Suppressor macrophage (primary cell): ENCODE measurements at places on chromosomes 13 and 19.

DNA sequence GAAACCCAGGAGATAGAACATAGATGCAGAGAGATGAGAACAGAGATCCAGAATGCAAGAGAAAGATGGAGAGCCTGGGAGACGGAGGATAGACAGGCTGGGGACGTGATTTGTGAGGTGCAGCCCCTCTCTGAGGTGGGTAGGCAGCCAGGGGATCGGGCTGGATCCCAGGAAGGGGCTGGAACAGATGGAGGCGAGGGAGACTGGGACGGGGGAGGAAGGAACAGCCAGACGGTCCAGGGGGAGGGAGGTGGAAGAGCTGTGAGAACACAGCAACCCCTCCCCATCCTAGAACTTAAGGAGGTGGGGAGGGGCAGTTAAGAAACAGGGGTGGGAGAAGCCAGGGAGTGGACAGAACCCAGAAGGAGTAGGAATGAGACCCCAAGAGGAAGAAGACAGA lies 3.1 kb downstream of the SLC17A7 start:
- no peak for DNase-seq

DNA sequence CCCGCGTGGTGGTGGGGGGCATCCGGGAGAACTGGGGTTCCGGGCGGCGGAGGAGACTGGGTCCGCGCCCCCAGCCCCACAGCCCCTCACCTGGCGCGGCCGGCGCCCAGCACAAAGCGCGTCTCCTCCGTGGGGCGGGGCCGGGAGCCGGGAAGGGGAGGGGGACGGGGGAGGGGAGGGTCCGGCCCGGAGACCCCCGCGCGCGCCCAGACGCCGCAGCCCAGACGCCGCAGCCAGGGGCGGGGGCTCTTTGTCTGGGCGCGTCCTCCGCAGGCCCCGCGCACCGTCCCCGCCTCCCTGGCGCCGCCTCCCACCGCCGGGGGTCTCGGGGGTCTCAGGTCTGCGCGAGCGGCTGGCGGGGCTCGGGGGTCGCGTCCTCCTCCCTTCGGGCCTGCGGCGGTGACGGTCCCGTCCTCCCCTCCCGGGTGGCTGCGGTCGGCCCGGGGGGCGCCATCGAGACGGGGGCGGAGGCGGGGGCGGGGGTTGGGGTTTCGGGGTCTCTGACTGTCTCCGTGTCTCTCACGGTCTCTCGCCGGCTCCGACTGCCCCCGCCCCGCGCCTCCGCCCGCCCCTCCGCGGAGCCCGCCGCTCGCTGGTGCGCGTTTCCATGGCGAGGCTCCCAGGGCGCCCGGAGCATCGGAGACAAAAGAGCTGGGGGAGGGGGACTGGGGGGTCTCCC lies at the start of gene PLPPR3:
PLPPR3 (minus strand) TSS at position 131 of the 679 bp plus-strand sequence. CDS start 396 bp downstream, outside the sequence.
- no peak for DNase-seq

GRCh38 chr19:40264314-40265054 lies 20.7 kb downstream of the AKT2 start:
- DNase-seq = no peak

GRCh38 chr19:16167055-16167454 lies 6.3 kb downstream of the CIB3 start:
- no peak for DNase-seq

GRCh38 chr19:29873024-29873800 lies 61.4 kb downstream of the CCNE1 start:
- DNase-seq = peak; percentile 35

DNA sequence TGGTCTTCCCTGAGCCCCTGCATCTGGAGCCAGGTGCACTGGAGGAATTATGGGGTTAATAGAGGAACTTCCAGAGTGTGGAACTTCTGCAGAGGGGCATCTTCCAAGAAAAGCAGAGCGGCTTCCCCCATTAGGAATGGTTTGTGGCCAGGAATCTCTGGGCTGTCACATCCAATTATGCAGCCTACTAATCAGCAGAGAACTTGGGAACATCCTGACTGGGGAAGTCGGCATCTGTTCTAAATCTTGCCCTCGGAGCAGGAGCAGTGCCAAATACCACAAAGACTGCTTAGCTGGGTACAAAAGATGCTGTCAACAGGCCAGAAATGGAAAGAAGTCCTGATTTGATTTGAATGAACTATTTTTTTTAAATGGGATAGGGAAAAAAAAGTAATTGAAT lies 435.1 kb downstream of the ZNF536 start:
- DNase-seq = no peak

DNA sequence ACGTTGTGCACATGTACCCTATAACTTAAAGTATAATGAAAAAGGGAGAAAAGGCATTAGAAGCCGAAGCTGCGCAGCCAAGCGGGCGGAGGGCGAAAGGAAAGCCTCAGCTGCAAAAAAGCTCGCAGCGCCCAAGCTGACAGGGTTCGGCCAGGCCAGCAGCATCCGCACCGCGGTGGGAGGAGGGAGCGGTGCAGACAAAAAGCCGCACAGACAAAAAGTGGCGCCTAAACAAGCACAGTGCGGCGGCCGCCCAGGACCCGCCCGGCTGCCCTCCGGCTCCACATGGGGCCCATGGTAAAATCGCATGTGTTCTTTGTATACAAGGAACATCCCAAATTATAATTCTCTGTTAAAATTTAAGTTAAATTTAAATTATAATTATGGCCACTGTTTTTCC lies 42.4 kb downstream of the PSG3 start:
- DNase-seq = no peak

DNA sequence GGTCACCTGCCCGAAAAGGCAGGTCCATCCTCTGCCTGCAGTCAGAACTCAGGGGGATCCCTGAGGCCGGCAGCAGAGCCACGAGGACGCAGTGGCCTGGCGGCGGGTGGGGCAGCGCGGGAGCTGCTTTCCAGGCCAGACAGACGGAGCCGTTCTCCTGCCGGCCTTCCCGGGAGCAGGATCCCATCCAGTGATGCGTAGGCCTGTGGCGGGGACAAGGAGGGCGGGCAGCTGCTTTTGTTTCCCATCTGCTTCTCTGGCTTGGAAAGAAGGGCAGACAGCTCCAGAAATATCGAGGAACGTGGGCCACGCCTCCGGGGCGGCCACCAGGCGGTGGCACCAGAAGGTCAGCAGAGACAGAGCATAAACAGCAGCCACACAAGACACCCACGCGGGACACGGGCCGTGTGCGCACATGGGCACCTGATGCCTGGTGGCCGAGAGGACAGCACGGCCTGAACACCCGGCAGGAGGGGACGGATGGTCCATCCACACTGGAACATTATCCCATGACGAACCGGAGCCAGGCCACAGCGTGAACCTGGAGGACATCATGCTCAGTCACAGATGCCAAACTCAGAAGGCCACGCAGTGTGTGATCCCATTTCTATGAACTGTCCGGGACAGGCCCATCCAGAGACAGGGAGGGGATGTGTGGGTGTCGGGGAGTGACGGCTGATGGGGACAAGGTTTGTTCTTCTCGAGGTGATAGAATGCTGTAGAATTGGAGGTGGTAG lies 13.9 kb upstream of the MKNK2 start:
- no peak for DNase-seq

DNA sequence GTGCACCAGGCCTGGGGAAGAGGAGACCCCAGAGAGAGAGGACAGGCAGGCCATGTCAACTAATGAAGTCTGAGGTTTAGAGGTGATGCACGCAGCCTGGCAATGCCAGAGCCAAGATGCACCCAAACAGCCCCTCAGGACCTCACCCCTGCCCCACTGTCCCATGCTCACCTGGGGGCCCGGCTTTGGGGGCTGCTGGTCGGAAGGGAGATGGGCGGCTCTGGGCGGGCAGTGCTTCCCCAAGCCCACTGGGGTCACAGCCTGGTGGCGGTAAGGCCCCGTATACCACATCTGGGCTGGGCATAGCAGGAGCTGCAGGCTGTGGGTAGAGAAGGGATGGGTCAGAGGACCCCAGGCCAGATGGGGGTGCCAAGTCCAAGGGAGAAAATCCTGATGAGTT lies 8.6 kb upstream of the TMEM161A start:
- DNase-seq = no peak

DNA sequence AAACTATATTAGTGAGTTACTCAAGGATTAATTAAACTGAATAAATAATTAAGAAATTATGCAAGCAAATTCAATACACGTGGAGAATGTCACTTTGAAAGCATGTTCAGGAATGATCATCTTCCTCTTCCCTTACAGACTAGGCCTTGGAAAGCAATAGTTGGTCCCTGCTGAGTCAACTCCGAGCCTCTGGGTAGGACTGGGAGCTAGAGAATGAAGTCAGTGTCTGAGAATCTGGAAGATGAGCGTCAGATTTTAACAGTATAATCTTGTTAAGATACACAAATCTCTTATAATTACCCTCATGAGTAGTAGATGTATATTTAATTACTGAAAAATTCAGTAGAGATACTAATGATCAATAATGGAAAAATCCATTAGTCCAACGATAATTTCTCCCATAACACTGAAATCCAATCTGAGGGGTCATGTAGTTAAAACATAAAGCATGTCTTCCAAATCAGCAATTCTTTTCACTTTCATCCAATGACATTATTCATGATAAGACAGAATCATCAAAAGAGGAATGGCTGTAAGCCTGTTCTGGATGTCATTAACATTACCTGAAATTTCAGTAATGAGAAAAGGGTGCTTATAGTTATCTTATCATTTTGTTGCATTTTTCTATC lies 423.0 kb downstream of the DCT start:
- DNase-seq = no peak

GRCh38 chr19:57111329-57111644 lies 8.5 kb upstream of the USP29 start:
- no peak for DNase-seq

- no peak for DNase-seq
Measured at GRCh38 chr13:43315522-43315921, 292.1 kb downstream of the DNAJC15 start.

DNA sequence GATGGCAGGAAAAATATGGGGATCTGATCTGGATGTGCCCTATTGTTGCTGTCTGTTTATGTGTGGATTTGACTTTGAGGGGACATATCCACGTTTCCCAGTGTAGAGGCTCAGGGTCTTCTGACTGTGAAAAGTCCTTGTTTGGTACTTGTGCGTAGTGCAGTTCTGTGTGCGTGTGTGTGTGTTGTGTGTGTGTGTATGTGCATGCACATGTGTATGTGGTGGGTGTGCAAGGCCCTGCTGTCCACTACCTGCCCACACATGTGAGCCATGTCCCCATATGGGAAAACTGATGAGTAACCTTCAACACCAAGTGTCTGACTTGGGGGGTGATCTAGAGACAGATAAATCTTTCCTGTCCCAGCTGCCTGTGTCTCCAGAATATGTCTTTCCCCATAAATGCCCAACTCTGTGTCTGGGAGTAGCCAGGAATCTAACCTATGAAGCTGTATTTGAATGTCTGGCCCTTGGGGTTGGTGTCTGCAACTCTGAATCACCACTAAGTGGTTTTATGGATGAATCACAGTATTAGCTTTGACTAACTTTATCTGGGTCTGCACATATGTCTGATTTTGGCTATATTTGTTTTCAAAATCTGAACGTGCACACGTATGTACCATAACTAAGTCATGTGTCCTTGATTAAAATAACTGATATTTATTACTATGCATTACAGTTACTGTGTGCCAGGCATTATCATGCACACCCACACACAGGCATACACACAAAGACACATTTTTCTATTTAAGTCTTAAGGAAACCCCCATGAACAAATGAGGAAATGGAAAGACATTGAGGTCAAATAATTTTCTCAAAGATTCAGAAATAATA lies 17.4 kb downstream of the KLK2 start:
- DNase-seq = no peak

DNA sequence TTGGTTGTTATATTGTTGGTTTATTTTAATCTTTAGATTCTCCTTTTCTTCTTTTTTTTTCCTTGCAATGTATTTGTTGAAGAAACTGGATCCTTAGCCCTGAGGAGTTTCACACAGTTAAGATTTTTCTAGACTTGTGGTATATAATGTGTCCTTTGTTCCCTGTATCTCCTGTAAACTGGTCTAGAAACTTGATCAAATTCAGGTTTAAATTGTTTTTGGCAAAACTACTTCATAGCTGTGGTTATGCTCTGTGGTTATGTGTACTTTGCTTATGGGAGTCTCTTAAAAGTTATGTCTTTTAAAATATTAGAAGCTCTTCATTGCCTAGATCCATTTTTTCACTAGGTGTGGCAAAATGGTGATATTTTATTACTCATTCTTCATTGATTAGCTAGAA lies 3.7 kb upstream of the MTRF1 start:
- DNase-seq = no peak

DNA sequence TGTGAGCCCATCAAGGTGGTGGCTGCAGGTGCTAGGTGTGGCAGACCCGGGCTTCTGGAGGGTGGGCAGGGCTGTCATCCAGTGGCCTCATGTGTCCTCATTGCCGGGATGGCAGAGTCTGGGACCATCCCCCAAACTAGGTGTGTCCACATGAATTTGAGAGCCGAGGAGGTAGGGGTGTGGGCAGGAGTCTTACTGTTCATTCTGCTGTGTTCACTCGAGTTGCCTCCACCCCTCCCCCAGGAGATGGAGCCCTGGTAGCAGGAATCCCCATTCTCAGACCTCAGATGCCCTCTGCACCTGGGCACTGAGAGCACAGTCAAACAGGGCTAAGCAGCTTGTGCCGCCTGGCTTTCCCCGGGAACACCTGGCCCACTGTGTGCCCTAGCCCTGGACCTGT lies 22.4 kb downstream of the NAXD start:
- DNase-seq = no peak

DNA sequence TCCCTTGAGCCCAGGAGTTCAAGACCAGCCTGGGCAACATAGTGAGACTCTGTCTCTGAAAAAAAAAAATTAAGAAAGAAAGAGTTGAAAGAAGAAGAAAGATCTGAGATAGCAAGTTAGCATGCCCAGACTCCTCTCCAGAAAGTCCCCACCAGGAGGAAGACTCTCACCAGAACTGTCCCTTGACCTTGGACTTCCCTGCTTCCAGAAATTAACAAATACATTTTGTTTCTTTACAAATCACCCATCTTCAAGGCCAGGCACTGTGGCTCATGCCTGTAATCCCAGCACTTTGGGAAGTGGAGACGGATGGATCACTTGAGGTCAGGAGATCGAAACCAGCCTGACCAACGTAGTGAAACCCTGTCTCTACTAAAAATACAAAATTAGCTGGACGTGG lies 44.3 kb upstream of the KLF2 start:
- no peak for DNase-seq

DNA sequence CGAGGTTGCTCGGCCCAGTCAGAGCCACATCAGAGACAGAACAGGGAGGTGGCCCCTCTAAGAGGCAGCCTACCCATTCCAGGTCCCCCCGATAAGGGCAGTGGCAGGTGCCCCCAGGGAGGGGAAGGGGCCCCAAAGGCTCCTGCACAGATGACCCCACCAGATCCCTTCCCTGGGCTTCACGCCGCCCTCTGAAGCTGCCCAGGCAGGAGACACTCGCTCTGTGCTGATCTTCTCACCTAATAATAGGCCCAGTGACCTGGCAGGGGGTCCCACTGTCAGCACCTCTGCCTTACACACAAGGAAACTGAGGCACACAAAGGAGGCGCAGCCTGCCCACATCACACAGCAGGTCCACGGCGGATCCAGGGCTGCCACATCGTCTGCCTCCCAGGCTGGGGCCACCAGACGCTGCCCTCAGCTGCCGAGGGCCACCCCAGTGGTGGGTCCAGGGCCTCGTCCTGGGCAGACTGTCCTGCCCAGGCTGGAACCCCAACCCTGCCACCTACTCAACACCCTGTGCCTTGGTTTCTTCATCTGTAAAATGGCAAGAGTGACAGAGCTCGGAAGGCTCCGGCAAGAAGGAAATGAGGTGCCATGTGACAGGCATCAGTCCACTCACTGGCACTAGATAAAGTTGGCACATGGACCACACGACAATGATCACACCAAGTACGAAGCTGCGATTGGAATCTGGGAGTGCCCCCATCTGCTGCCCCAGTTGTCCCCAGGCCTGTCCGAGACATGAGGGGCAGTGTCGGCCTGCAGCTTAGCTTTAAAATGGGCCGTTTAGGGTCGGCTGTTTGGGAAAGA lies 56.5 kb downstream of the KLF2 start:
- DNase-seq = no peak
